ENCODE measurements at places on chromosomes 4 and X.

DNA sequence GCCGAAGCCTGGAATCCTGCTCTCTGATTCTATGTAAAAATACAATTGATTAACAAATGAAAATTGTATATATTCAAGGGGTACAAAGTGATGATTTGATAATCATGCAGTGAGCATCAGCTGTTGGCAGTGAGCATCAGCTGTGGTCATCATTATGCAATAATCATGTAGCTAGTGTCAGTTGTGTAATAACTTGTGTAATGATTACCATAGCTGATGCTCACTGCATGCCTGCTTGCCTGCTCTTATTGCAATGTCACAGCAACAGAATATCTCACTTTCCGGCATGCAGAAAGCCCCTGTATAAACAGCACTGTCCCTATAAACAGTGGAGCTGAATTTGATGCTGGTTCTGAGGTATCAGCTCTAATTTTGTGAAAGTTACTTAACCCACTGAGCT, 46.8 kb downstream of the SULT1B1 start:
- DNase-seq: no peak

- no peak for DNase-seq
Observed at GRCh38 chr4:168803732-168804131, 206.3 kb downstream of the CBR4 start.

- DNase-seq: no peak
Observed at GRCh38 chr4:40613456-40613855, 16.2 kb downstream of the RBM47 start.

GRCh38 chr4:1509366-1509765, 103.1 kb upstream of the NKX1-1 start:
- DNase-seq: no peak

DNA sequence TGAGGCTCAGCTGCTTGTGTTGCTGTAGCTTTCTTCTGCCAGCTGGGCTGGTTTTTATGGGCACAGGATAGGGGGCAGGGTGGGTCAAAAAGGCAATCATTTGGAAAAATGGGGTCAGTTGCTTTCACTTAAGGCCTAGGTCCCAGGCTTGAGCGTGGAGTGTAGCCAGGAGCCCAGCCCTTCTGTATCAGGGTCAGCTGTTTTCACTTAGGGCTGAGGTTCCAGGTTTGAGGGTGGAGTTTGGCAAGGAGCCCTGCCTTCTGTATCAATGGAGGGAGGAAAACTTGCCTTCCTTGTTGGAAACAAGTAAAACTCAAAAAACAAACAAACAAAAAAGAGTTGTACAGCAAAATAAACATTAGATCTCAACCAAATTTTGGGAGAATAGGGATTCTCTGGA, 37.0 kb upstream of the UGT8 start:
- no peak for DNase-seq

- DNase-seq: no peak
Observed at GRCh38 chrX:113933931-113934330, 650.0 kb upstream of the HTR2C start.

DNA sequence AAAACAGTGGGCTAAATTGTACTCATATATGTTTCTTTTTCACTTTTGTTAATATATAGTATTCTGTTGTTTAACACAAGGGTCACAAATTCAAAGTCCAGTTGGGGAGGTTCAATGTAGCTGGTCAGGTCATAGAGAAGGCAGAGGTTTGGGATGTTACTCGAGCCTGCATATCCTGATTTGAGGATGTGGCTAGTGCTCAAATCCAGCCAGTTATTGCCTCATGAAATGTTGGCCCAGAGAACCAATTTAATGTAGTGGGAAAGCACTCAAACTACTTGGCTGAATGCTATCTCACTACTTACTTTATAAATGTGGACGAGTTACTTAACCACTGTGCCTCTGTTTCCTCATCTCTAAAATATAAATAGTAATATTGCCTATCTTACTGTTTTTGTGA, 12.5 kb downstream of the USO1 start:
- no peak for DNase-seq

GRCh38 chrX:3811331-3812311, 98.2 kb upstream of the PRKX start:
- no peak for DNase-seq

DNA sequence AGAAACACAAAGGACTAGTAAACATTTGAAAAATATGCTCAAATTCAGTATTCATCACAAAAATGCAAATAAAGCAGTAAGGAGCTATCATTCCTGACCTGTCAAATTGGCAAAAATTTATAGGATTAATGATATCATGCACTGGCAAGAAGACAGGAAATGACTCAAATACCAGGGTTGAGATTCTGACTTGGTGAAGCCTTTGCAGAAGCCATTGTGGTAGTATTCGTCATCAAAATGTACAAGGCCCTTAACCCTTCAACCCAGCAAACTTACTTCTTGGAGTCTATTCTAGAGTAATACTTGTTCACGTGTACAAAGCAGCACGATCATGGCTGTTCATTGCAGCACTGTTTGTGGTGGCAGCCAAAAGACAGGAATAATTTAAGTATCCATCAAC, 132.4 kb downstream of the ENOX2 start:
- no peak for DNase-seq

GRCh38 chrX:70087857-70088630, 25.8 kb downstream of the OTUD6A start:
- no peak for DNase-seq

DNA sequence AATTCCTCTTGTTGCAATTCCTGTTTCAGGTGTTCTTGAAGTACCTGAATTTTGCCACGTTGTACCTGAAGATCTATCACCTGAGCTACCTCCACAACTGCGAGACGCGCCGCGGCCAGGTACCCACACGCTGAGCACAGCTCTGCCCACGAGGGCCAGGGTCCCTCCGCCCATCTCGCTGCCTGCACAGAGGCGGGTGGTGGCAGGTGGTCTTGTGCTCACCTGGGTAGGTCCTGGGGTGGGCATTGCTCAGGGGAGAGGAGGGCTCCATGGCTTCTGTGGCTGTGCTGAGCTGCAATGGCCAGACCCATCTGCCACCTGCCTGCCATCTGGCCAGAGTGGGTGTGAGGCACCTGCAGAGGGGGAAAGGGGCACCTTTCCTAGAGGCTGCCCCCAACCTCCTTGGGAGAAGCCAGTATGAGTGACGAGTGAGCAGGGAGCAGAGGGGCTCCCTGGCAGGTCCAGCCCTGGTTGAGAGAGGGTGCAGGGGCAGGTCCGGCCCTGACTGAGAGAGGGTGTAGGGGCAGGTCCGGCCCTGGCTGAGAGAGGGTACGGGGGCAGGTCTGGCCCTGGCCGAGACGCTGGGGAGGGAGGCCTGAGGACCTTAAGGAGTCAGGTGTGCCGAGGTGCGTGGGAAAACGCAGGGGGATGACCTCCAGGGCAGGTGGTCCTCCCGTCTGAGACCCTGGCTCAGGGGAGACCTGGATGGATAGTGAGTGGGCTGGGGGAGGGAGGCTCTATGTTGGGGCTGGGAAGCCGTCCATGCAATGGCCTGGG, 10.7 kb downstream of the PDE6B start:
- DNase-seq: peak; percentile 55

GRCh38 chr4:101279377-101279871, 67.9 kb downstream of the PPP3CA start:
- DNase-seq: no peak

DNA sequence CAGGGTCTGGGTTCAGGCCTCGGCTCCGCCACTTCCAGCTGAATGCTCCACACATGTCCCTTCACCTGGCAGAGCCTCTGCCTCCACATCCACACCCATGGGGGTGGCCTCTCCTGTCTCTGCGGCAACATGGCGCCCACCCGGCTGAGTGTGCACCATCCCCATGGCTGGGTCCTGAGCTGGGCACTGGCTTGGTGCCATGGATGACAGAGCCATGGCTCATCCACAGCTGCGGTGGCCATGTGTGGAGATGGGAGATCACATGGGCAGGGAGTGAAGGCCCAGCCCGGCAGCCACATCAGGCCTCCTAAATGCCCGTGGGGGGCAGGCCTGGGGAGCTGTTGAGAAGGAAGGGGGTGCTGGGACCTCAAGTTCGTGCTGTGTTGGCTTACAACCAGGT, 213.7 kb downstream of the AFAP1 start:
- DNase-seq: no peak

- DNase-seq: no peak
Observed at GRCh38 chr4:37001688-37002436, 242.7 kb upstream of the NWD2 start.

GRCh38 chr4:106595906-106596305, 227.3 kb upstream of the GIMD1 start:
- no peak for DNase-seq

- DNase-seq: no peak
Observed at GRCh38 chr4:125350470-125351135, 35.8 kb downstream of the FAT4 start.

- DNase-seq: peak; percentile 85
Observed at GRCh38 chr4:173509036-173510001, 20.7 kb downstream of the HAND2 start.

DNA sequence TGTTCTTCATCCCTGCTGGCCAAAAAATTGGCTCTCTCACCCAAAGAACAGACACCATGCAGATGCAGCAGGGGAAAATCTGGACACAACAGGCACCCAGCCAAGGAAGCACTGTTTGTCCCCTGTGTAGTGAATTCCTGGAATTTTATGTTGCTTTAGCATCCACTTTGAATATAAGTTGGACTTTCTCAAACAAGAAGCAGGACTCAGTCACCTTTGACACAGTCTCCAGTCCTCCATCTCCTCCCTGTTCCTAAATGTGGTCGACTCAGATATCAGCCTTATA, 11.8 kb downstream of the ZNF182 start:
- DNase-seq: no peak

DNA sequence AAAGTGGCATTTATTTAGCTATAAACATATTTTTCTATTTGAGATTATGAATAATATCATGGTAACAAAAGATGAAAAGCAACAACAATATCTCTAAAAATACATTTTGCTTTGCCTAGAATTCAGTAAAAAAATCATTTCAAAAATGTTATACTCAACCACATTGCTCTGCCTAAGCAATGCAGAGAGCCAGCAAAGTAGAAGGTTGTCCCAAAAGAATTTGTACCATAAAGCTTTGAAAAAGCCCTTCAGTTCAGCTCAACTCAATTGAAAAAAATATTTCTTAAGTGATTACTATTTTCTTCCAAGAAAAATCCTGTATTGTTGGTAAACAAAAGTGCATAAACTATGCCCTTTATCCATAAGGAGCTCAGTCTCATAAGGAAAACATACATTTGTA, 301.2 kb upstream of the ARSJ start:
- DNase-seq: no peak

DNA sequence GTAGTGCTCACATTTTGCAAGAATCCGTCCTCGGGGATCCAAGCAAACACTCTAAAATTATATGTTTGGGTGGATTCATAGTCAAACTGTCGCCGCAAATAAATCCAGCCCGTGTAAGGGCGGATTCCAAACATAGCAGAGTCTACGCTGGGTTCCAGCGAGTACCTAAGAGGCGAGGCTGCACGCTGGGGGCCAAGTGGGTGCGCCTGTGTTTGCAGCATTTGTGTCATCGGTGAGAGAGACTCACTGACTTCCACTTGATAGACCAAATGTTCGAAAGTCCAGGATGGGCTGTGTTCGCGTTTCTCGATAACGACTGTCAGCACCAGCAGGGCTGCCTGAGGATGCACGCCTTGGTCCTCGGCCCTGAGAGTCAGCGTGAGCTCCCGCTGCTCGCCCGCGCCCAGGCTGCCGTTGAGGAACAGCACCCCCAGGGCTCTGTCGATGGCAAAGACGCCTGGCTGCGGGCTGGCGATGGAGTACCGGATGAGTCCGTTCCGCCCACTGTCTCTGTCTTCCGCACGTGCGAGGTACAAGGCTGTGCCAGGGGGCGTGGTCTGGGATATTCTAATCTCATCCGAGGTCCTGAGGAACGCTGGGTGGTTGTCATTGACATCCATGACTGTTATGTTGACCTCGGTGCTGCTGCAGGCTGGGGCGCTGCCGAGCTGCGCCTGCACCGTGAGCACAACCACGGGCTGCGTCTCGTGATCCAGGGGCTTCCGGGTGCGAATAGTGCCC, 158.7 kb downstream of the DCHS2 start:
- DNase-seq: peak; percentile 76

DNA sequence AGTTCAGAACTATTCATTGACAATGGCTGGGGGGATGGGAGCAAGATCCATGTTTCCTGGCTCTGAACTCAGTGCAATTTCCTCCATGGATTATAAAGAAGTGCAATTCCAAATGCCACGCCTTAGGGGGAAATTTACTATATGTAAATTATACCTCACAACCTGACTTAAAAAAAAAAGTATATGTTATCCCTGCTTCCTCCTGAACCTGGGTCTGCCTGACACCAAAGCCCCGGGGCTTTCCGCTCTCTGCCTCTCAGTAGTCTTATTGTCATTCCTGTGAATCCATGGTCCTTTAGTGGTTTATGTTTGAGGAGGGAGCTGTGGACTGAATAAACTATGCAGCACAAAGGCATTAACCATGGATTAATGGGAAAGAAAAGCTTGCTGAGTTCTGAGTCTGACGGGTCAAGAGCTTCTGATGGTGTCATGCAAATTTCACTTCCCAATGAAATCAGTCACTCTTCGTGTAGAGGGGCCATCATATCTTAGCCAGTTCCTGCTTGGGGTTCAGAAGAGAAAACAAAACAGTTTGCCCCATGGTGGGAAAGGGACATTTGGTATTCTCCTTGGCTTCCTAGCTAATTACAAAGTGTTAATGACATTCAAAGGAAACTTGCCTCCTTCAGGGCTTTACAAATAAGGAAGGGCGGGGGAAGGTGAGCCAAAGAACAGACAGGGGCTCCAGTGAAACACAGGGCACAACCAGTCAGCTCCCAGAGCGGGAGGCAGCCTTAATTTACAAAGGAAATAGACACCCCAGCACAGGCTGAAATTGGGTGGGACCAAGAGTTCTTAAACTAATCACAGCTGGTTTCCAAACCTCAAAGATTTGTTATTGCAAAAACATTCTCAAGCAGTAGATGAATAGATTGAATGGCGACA, 14.3 kb downstream of the FAM9C start:
- DNase-seq: no peak

DNA sequence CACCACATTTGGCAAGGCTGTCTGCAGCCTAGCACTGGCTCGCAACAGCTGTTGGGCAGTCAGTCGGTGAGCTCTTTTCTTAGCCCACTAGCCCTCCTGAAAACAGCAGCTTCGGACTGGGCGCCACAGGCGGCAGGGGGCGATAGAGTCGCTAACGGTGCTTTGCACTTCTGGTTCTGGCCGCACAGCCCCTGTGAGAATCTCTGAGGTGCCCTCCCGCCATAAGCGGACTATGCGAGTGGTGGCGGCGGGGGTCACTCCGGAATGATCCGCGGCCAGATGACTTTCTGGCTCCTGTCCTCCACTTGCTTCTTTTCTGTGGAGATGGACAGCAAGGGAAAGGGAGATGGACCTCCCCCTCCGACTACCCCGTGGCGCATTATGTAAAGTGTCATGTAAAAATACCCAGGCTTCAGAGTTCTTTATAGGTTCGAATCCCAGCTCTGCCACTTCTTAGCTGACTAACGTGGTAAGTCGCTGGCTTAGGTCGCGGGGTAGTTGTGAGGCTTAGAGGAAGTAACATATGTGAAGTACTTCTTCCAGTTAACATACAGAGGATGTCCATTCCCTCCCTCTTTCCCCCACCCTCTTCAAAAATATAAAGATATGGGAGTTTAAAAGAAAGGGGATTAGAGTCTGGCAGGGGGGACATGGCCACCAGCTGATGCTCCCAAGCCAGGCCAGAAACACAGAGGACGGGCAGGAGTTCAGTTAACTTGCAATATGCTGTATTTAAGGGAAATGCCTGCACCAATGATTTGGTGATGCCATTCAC, 11.0 kb downstream of the ARHGAP36 start:
- DNase-seq: no peak
